Endothelial cell (in vitro differentiated cells): ENCODE measurements at places on chromosomes 1 and 21. TPM values are rescaled to one million over a fixed set of nuclear protein-coding genes. Genes with fewer than 3 reads are reported as not detected.

Gene NR1I3
- not detected for total RNA-seq

Gene FCRL5
- not detected for total RNA-seq

Gene SERPINC1
- total RNA-seq, result not detected

DNA sequence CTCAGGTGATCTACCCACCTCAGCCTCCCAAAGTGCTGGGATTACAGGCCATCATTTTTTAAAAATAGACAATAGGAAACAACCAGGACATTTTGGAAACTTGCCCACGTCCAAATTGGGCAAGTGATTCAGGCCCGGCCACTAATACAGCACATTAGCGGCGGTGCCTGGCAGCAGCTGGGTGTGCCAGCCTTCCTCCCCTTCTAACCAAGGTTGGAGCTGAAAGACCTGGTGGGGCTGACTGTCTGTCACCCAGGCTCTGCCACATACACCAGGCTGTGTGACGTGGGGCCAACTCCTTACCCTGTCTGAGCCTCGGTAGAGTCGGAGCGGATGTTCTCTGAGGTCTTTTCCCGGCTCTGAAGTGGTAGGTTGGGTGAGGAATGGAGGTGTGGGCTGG is 29.6 kb upstream of the TMEM51 start:
- H3K36me3 ChIP-seq, result no peaks in the 10 kb centered on the region
- no peaks in the 10 kb centered on the region for H3K4me1 ChIP-seq
- H3K27me3 ChIP-seq, result no peaks in the 10 kb centered on the region
- H3K4me3 ChIP-seq, result no peak overlapping the region
- DNase-seq, result no peak
- no peak overlapping the region for H3K27ac ChIP-seq

Gene RGS13
- total RNA-seq, result not detected

- peak within 1 kb of the TSS; percentile 89 for H3K27ac ChIP-seq
- no peaks in the 10 kb centered on the region for H3K36me3 ChIP-seq
- peak; percentile 72 for DNase-seq
- peaks cover 10% of the 10 kb centered on the region for H3K4me1 ChIP-seq
- peak within 1 kb of the TSS; percentile 96 for H3K4me3 ChIP-seq
Measured at GRCh38 chr1:243850202-243850451, at the start of gene AKT3. TSS of gene AKT3 (minus strand) at chr1:243850243. CDS start at chr1:243843170, 7,073 bp downstream.

DNA sequence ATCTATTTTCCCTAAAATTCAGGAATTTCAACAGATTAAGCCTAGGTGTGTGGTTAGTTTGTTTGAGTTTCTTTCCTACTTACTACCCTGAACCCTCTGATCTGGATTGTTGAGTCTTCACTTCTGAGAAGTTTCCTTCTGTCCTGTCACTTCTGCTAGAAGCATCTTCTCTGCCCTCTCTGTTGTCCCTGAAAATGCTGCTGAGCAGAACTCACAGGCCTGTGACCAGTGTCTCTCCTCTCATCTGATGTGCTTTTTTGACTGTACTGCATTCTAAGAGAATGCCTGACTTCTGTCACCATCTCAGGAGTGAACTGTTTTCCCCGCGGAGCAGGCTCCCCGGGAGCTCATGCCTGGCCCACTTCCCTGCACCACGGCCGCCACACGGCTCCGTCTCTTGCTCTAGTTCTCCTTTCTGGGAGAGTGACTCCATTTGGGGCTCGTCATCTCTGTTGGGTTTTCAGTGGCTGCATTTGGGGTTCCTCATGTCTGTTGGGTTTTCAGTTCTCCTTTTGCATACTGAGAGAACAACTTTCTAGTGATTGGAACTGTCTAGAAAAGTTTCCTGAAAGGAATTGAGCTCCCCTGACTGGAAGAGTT is 77.9 kb downstream of the POFUT2 start:
- no peaks in the 10 kb centered on the region for H3K4me1 ChIP-seq
- no peak overlapping the region for H3K27ac ChIP-seq
- no peaks in the 10 kb centered on the region for H3K36me3 ChIP-seq
- no peak for DNase-seq
- H3K4me3 ChIP-seq, result no peak overlapping the region

DNA sequence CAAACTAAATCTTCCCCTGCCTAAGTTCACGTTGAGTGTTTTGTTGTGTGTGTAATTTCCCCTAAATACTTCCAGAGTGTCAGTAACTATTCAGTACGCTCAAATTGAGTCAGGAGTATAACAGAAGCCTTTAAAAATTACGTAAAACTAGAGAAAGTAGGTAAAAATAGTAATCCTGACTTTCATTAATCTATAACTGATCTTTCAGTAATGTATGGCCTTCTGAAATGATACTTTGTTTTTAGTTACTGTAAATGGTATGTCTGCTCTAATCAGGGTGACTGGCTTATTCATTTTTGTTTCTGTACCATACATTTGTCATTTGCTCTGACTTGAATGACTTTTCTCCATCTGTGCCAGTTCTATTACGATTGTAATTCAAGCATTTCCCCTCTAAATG is 29.4 kb downstream of the MIER1 start:
- no peak for DNase-seq
- H3K36me3 ChIP-seq, result peaks cover 8% of the 10 kb centered on the region
- H3K4me1 ChIP-seq, result no peaks in the 10 kb centered on the region

DNA sequence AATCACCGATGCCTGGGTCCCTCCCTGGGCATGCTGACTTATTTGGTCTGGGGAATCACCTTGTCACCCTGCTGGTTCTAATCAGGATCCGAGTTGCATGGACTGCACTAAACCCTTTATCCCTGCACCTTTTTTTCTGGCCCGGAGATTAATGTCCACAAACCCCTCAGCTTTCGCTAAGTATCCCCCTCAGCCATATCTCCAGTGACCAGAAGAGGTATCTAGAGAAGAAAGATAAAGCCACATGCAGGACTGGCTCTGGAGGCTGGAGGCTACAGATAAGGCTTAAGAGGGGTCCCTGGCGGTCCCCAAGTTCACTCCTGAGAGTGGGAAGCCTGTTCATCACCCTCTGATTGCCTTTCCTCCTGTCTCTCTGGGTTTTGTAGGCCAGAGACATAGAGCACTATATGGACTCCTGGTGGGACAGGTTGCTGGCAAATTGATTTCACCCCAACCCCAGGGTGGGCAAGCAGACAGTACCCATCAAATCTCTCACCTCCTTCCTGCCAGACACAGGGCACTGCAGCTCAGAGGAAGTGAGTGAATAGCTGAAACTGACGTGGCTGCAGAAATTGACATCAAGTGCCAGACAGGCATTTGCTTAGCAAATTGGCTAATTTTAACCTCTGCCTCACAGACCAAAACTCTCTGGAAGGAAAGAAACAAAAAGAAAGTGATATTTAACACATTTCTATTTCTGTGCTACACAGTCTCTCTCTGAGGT is 38.8 kb downstream of the HMGB4 start:
- H3K4me1 ChIP-seq, result no peaks in the 10 kb centered on the region
- DNase-seq, result no peak
- H3K36me3 ChIP-seq, result no peaks in the 10 kb centered on the region
- no peak overlapping the region for H3K4me3 ChIP-seq
- H3K27me3 ChIP-seq, result peaks cover 4% of the 10 kb centered on the region
- no peak overlapping the region for H3K27ac ChIP-seq

- no peak overlapping the region for H3K4me3 ChIP-seq
- no peak for DNase-seq
- H3K27me3 ChIP-seq, result peaks cover 2% of the 10 kb centered on the region
- H3K4me1 ChIP-seq, result no peaks in the 10 kb centered on the region
- peaks cover 23% of the 10 kb centered on the region for H3K36me3 ChIP-seq
Measured at GRCh38 chr21:37159053-37159776, 86.2 kb downstream of the TTC3 start.

DNA sequence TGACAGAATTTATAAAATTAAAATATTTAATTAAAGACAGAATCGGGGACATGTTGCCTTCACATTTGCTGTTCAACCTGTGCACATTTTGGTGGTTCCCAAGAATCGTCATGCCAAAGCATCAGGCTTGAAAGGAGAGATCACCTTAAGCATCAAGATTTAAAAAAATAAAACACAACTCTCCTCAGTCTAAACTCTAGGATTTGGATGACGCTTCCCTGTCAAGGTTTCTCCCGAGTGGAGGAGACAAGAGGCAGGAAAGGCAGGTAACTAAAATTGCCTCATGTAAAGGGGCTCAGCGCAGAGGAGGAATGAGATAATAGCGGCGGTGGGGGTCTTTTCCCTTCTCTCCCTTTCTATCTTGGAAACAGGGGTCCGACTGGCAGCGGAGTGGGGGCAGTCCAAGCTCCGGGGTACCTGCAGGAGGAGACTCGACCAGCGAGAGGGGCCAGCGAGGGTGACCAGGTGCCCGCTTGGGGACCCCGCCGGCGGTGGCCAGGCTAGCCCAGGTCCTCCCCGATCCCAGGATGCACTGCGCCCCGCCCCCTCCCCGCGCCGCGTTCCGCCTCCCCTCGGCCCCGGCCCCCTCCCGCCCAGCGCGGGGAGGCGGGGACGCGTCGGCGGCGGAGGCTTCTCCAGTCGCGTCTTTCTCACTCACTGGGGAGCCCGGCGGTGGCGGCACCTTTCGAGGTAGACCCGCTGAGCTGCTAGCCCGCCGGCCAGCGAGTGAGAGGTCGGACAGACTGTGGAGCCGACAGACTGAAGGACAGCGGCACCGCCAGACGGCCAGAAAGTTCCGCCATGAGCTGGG is at the start of gene FNBP1L:
TSS of gene FNBP1L (plus strand) at position 638 of the 811 bp plus-strand sequence. CDS start at position 802, 164 bp downstream.
- H3K4me1 ChIP-seq, result peaks cover 36% of the 10 kb centered on the region
- H3K36me3 ChIP-seq, result peaks cover 9% of the 10 kb centered on the region
- H3K27ac ChIP-seq, result peak within 1 kb of the TSS; percentile 94

- H3K4me3 ChIP-seq, result no peak overlapping the region
- no peaks in the 10 kb centered on the region for H3K27me3 ChIP-seq
- no peak overlapping the region for H3K27ac ChIP-seq
Measured at GRCh38 chr1:85085417-85085816, 37.1 kb upstream of the MCOLN3 start.

- peaks cover 3% of the 10 kb centered on the region for H3K36me3 ChIP-seq
- no peaks in the 10 kb centered on the region for H3K27me3 ChIP-seq
- no peak for DNase-seq
- peaks cover 10% of the 10 kb centered on the region for H3K4me1 ChIP-seq
Measured at GRCh38 chr1:164953098-164953497, 394.1 kb downstream of the PBX1 start.

DNA sequence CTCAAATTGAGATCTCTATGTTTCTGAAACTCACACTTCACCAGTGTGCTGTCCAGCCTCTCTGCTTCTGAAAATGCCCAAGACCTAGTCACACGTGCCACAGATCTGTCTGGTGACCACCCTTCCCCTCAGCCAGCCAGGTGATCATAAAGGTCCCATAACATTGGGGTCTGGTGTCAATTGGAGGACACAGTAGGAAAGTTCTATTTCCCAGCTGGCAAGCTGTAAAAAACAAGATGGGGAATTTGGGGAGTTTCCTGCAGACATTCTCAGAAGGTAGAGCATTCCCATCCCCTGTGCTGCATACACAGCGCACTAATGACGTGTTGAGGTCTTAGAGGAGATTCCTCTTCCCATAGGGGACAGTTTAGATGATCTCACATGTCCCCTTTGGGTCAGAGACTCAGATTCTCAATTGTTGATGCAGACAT is 50.1 kb downstream of the RPS6KA1 start:
- DNase-seq, result no peak
- no peak overlapping the region for H3K4me3 ChIP-seq
- peaks cover 9% of the 10 kb centered on the region for H3K36me3 ChIP-seq
- no peak overlapping the region for H3K27ac ChIP-seq
- H3K4me1 ChIP-seq, result no peaks in the 10 kb centered on the region
- peaks cover 3% of the 10 kb centered on the region for H3K27me3 ChIP-seq

Gene CASQ1
- not detected for total RNA-seq

- no peak overlapping the region for H3K4me3 ChIP-seq
- no peak overlapping the region for H3K27ac ChIP-seq
- no peak for DNase-seq
- H3K27me3 ChIP-seq, result peaks cover 14% of the 10 kb centered on the region
Measured at GRCh38 chr1:40981691-40982448, 2.4 kb downstream of the CTPS1 start.
